ENCODE measurements at places on chromosomes 5 and 9.
A peak's percentile ranks its signal among the peaks of the same experiment; 100 is the strongest.

- no peaks in the 10 kb centered on the region for H3K27me3 ChIP-seq
- peak overlapping the region; percentile 30 for H3K27ac ChIP-seq
- H3K4me1 ChIP-seq, result peaks cover 41% of the 10 kb centered on the region
- H3K36me3 ChIP-seq, result peaks cover 38% of the 10 kb centered on the region
- H3K4me3 ChIP-seq, result no peak overlapping the region
These were observed 77.9 kb downstream of the FNBP1 start for GRCh38 chr9:129964901-129965734.

GRCh38 chr9:2568689-2569088 is 52.9 kb upstream of the VLDLR start:
- H3K27ac ChIP-seq, result no peak overlapping the region
- H3K36me3 ChIP-seq, result no peaks in the 10 kb centered on the region
- no peaks in the 10 kb centered on the region for H3K27me3 ChIP-seq
- H3K4me3 ChIP-seq, result no peak overlapping the region
- no peaks in the 10 kb centered on the region for H3K4me1 ChIP-seq

- H3K4me1 ChIP-seq, result peaks cover 13% of the 10 kb centered on the region
- peaks cover 68% of the 10 kb centered on the region for H3K36me3 ChIP-seq
- no peak overlapping the region for H3K4me3 ChIP-seq
- DNase-seq, result no peak
These were observed 28.8 kb downstream of the AHRR start for GRCh38 chr5:350355-350754.

GRCh38 chr5:40842351-40842750 is 1.2 kb downstream of the CARD6 start:
- peaks cover 17% of the 10 kb centered on the region for H3K4me1 ChIP-seq
- peak overlapping the region; percentile 90 for H3K27ac ChIP-seq
- DNase-seq, result no peak
- no peaks in the 10 kb centered on the region for H3K27me3 ChIP-seq

DNA sequence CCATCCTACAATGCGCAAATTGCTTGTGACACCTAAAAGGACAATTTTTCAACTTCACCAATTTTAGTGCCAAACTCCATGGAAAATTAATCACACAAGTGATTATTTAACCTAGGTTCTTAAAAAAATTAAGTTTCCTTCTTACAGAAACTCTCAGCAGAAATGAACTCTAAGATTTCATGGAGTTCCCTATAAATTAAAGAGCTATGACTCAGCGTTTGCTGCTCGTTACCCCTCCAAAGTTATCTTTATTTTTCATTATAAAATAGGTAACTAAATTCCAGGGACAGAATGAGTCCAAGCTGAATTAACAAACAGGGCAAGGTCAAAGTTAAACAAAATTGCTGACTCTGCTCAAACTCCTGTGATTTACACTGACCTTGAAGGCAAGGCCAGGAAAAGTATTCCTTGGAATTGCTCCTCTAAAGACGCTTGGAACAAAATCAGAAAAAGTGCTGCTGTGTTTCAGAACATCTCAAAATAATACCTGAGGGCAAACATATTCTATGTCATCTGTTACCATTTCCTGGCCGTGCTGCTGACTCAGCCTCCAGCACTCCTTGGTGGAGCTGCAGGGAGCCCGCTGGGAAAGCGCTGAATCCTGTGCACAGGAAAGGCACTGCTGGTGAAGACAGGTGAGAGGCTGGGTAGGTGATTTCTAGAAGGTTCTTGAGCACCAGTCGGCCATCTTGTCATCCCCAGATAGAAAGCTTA is 2.5 kb upstream of the CMBL start:
- DNase-seq, result no peak
- no peaks in the 10 kb centered on the region for H3K27me3 ChIP-seq
- no peak overlapping the region for H3K27ac ChIP-seq
- no peak overlapping the region for H3K4me3 ChIP-seq
- peaks cover 14% of the 10 kb centered on the region for H3K4me1 ChIP-seq
- no peaks in the 10 kb centered on the region for H3K36me3 ChIP-seq

DNA sequence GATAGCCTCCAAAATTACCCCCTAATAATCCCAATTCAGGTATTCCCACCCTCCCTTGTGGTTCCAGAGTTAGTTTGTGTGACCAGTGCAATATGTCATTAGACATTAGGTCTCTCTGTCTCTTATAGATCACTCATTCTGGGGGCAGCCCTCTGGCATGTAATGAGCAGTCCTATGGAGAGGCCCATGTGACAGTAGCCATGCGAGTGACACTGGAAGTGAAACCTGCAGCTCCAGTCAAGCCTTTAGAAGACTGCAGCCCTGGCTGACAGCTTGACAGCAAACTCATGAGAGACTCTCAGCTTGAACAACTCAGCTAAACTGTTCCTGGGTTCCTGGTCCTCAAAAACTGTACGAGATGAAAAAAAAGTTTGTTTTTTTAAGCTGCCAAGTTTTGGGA is 54.0 kb upstream of the HSPB3 start:
- H3K27me3 ChIP-seq, result no peaks in the 10 kb centered on the region
- H3K4me3 ChIP-seq, result no peak overlapping the region
- DNase-seq, result no peak

GRCh38 chr9:8186560-8186959 is 387.0 kb upstream of the DMAC1 start:
- H3K36me3 ChIP-seq, result no peaks in the 10 kb centered on the region
- H3K27ac ChIP-seq, result no peak overlapping the region
- DNase-seq, result no peak
- H3K4me3 ChIP-seq, result no peak overlapping the region

DNA sequence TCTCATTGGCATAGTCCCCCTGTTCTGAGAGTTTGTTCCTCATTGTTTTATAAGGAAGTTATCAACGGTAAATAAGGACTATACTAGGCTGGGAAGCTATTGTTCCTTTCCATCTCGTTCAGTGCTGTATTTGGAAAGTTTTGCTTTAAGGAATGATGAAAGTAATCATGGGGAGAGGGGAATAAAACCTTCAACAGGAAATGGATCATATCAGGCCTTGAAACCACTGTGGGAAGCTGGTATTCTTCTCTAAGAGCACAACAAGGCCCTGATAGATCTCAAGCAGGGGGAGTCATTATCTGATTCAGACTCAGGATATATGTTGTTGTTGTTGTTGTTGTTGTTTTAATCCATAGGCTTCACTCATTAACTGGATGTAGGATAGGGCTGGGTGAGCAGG is 474.5 kb downstream of the ENC1 start:
- DNase-seq, result no peak
- no peaks in the 10 kb centered on the region for H3K36me3 ChIP-seq
- H3K4me3 ChIP-seq, result no peak overlapping the region

DNA sequence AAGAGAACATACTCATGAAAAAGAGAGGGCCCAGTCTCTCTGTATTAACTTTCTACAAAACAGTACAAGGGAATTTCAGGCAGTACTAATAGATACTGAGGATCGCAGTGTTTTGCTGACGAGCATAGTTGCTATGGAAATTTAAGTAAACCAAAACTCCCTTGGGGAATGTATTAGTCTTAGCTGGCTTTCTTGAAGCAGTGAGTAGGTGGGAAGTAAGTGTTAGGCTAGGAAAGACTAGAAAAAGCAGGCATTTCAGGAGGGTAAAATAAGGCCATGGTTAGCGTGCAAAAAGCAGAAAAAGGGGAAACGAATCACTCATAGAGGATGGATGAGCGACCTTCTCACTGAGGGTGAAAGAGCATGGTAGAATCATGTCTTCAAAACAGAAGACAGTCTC is 84.3 kb upstream of the ACTBL2 start:
- DNase-seq, result no peak
- no peaks in the 10 kb centered on the region for H3K36me3 ChIP-seq
- no peak overlapping the region for H3K4me3 ChIP-seq
- no peak overlapping the region for H3K27ac ChIP-seq
- no peaks in the 10 kb centered on the region for H3K4me1 ChIP-seq

- H3K4me1 ChIP-seq, result no peaks in the 10 kb centered on the region
- peaks cover 4% of the 10 kb centered on the region for H3K27me3 ChIP-seq
These were observed 186.4 kb downstream of the EPB41L4A start for GRCh38 chr5:112232667-112233066.

DNA sequence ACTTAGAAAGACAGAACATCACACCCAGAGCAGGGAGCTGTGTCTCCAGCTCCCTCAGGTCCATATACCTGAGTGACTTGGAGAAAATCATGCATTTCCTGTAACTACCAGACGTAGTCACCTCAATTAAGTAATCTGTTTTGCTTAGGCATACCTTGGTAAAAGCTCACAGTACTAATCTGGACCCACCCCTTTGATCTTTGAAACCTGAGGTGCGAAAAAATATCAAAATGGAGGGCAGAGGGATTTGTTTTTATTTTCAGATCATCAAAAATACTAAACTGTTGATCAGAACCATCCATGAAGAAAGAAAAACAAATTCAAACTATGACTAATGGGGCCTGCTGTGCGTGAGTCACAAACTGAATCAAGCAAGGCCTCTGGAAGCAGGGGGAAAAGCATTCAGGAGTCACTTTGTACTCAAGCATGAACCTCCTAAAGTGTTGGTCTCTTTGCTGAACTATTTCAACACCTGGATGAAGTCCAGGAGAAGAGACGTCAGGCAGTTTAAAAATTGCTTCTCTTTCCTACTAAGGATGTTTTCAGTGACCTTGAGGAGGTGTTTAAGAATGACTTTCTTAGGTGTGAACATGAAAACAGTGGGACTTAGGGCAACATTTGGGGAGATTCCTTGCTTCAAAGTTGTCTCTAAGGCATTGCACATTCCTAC is 76.3 kb downstream of the MUSK start:
- no peak overlapping the region for H3K27ac ChIP-seq
- H3K36me3 ChIP-seq, result no peaks in the 10 kb centered on the region

DNA sequence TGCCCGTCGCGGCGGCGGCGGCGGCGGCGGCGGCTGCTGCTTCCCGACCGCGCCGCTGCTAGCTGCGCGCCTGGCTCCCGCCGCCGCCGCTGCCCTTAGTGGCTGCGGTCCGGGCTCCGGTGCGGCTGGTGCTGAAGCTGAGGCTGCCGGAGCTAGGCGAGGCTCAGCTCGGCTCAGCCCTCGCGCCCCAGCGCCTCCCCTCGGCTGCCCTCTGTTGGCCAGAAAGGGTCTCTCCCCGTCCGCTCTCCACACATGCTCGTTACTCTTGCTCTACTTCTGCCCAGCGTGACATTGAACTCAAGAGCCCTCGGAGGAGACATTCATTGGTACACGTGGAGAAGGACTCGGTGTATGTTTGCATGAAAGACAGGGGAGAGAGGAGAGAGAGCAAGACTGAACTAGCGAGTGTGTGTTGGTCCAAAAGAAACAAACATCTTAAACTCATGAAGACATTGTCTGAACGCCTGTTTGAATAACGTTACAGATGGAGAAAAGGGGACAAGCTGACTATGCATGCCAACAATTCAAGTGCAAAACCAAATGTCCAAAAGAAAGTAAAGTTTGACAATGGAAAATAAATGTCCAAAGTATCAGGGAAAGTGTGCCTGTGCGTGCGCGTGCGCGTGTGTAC is at the start of gene HCN1:
Gene HCN1, minus strand, starts transcription at position 175 of the 631 bp plus-strand sequence.
- H3K4me3 ChIP-seq, result peak within 1 kb of the TSS; percentile 43
- peak; percentile 88 for DNase-seq
- H3K4me1 ChIP-seq, result no peaks in the 10 kb centered on the region
- no peaks in the 10 kb centered on the region for H3K36me3 ChIP-seq

DNA sequence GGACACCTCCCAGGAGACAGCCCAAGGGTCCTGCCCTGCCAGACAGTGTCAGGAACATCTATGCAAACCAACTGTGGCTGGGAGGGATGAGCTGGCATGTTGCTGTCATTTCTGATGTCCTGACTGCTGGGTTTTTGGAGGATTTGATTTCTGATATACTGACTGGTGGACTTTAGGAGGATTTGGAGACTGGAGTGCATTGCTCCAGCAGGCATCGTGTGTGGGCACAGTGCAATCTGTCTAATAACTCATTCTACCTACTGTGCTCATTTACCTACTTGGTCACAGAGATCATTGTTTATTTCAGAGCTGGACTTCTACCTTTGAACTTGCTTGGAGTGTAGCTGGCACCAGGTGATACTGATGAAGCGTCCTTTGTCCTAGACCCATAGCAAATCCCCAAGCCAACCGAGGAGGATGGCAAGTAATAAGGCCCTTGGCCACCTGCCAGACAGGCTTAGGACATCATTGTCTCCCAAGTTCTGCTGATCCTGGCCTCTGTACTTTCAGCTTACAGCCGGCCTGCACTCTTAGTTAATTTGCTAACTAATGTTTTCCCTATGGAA is 124.3 kb upstream of the ICE1 start:
- H3K27ac ChIP-seq, result no peak overlapping the region
- H3K4me3 ChIP-seq, result no peak overlapping the region
- no peaks in the 10 kb centered on the region for H3K36me3 ChIP-seq
- no peak for DNase-seq
- no peaks in the 10 kb centered on the region for H3K27me3 ChIP-seq

GRCh38 chr5:85868070-85868469 is 749.7 kb upstream of the COX7C start:
- H3K36me3 ChIP-seq, result no peaks in the 10 kb centered on the region
- no peak overlapping the region for H3K27ac ChIP-seq
- no peak overlapping the region for H3K4me3 ChIP-seq
- no peaks in the 10 kb centered on the region for H3K4me1 ChIP-seq
- no peak for DNase-seq

DNA sequence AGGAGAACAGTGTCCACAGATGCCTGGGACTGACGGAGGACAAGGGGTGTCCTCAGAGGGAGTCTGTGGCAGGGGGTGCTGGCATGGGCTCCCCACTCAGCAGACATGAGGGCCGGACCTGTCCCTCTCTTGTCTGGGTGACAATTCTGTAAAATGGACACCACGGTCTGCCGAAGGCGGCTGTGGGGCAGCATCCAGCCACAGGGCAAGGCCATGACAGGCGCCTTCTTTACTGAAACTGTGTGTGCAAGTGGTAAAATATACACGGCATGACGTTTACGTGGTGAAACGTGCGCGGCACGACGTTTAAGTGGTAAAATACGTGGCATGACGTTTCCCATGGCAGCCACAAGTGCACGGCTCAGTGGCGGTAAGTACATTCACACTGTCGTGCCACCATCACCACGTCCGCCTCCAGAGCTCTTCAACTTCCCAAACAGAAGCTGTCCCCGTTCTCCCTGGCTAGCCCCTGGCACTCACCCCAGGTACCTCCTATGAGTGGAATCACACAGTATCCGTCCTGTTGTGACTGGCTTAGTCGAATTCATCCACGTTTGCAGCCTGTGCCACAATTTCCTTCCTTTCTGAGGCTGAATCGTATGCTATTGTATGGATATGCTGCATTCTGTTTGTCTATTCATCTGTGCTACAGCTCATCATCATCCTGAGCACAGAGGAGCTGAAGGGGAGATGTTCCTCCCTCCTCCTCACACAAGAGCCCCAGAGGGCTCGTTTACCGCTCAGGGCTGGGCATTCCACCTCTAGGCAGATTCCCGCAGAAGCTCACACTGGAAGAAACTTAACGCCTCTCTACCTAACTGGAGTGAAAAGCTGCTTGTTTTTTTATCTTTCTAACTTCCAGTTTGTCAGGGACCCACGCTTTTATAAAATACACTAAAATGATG is 52.5 kb downstream of the COL23A1 start:
- no peaks in the 10 kb centered on the region for H3K27me3 ChIP-seq
- no peak for DNase-seq
- H3K4me3 ChIP-seq, result no peak overlapping the region
- no peaks in the 10 kb centered on the region for H3K4me1 ChIP-seq

GRCh38 chr5:158499075-158499891 is 600.4 kb downstream of the EBF1 start:
- no peak for DNase-seq
- no peaks in the 10 kb centered on the region for H3K36me3 ChIP-seq
- no peak overlapping the region for H3K27ac ChIP-seq
- H3K4me3 ChIP-seq, result no peak overlapping the region
- no peaks in the 10 kb centered on the region for H3K27me3 ChIP-seq
- no peaks in the 10 kb centered on the region for H3K4me1 ChIP-seq

- no peak for DNase-seq
- H3K4me3 ChIP-seq, result no peak overlapping the region
- H3K27ac ChIP-seq, result no peak overlapping the region
- no peaks in the 10 kb centered on the region for H3K27me3 ChIP-seq
These were observed 227.9 kb downstream of the BNC2 start for GRCh38 chr9:16642421-16643109.
